AG20443 (cell line): ENCODE measurements at places on chromosomes 5 and 9.

GRCh38 chr9:33418090-33418489, 15.7 kb upstream of the AQP7 start:
- DNase-seq = no peak

- DNase-seq = no peak
Measured at GRCh38 chr5:142627383-142628217, 58.3 kb downstream of the FGF1 start.

GRCh38 chr9:129685220-129685932, 19.9 kb downstream of the PRRX2 start:
- DNase-seq = peak; percentile 63

GRCh38 chr9:38226491-38226951, 157.5 kb upstream of the SHB start:
- no peak for DNase-seq

- peak; percentile 52 for DNase-seq
Measured at GRCh38 chr5:68424799-68425537, 209.4 kb downstream of the PIK3R1 start.

DNA sequence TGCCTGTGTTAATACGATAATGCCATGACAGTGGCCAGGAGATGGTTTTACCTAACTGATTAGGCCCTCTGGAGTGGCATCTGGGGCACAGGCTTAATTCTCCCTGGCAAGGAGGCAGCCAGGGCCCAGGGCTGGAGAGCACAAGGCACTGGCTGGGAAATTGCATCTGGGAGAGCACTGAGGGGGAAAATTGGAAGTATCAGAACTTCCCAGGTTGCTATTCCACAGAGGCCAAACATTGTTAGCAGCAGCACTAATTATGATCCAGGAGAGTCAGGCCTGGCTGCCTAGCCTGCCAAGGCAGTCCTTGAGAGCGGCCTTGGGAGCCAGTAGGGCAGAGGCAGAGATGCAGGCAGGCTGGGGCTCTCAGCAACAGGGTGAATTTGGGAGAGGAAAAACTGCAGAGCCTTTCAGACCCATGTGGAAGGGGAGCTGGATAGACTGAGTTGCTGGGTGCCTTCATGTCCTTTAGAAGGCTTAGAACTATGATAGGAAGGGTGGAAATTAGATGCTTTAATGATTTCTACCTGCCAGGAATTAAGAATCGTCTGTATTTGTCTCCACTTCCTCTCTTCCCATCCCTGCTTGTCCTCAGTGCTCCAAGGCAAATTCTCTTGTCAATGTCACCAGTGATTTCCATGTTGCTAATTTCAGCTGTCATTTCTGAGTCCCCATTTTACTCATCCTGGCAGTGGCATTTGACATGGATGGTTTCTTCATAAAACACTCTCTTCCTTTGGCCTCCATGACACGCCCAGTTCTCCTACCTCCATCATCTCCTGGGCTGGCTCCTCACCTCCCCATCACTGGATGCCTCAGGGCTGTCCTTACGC, 56.1 kb upstream of the HSPA9 start:
- DNase-seq = no peak

GRCh38 chr5:11012295-11012694, 251.3 kb upstream of the DAP start:
- no peak for DNase-seq

GRCh38 chr5:68499987-68500386, 284.4 kb downstream of the PIK3R1 start:
- DNase-seq = peak; percentile 49

- DNase-seq = no peak
Measured at GRCh38 chr9:129907201-129907600, 71.9 kb downstream of the USP20 start.

- no peak for DNase-seq
Measured at GRCh38 chr5:125660231-125660895, 762.8 kb upstream of the GRAMD2B start.

DNA sequence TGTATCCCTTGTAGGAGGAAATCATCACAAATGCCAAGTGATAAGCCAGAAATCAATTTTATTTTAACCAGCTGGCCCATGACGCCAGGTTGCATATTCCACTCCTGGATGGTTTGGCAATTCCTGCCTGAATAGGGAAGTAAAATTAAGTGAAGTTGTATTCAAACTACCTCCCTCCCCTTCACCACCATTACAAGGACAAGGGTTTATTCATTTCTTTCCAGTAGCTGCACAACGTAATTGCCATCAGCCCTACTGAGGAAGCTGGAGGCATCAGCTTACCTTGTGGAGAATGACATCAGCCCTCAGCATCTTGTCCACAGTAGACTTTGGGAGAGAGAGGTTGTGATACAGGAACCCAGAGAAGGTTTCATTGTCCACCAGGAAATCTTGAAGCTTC, 66.6 kb downstream of the ABCA1 start:
- DNase-seq = no peak

DNA sequence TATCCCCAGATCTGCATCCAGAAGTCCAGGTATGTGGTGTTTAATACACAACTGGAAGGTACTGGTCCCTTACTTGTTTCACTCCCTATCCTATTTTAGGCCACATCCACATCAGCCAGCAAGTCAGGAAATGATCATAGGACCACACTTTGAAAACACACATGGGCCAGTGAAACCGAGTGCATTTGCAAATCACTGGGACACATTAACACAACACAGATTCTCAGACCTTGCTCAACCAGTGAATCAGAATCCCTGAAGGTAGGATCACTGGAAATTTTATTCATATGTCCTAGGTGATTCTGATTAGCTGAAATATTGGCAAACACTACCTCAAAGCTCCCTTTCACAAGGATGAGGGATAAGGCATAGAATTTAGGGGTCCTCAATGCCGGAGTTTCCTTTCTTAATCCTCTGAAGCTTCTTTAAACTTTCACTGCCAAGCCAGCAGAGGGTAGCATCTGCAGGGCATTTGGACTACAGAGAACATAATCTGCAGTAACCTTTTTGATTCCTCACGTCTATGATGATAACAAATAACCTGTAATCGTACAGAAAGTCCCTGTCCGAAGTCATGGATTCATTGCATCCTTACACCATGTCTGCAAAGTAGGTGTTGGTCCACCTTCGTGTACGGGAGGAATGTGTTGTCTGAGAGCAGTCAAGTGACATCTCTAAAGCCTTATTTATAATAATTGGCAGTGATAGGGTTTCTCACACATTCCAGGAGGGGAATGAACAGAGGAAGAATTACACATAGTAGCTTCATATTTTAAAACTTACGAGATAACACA, 11.0 kb upstream of the ABLIM3 start:
- peak; percentile 34 for DNase-seq

DNA sequence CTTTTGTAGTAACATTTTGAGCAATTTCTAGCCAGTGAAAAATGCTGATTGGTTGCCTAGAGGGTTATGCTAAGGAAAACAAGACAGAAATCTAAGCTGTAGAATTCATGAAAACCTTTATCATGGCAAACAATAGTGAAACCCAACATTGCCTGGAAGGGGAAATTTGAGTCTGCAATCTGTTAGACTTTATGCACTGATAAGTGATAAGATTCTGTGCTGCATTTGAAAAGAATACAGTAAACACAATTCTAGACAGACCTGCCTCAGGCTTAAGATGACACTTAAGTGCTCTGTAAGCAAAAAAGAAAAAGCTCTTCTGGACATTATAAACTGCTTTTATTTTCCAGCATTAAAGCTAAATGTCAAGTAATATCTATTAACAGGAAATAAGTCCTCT, 519.3 kb downstream of the ISL1 start:
- DNase-seq = no peak

DNA sequence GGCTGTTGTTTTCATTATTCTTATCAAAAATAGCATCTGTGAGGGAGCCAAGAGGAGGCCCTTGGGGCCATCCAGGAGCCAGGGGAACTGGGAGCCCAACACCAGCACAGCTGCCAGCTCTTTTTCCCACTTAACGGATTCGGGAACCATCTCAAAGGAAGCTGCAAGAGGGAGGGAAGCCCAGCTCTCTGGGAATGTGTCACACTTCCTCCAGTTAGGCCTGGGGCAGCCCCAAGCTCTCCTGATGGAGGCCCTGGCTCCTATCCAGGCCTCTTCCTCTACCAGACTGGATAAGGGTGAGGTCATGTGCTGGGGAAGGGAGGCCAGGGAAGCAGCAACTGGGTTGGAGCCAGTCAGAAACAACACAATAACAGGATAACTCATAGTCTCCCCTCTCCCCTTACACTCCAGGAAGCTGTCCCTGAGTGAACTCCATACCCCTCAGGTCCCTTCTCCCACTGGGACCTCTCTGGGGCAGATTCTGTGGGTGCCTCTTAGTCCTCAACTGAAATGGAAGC, 12.7 kb downstream of the CSF2 start:
- DNase-seq = peak; percentile 91

GRCh38 chr5:122722341-122722740, 52.5 kb upstream of the SNX2 start:
- no peak for DNase-seq

DNA sequence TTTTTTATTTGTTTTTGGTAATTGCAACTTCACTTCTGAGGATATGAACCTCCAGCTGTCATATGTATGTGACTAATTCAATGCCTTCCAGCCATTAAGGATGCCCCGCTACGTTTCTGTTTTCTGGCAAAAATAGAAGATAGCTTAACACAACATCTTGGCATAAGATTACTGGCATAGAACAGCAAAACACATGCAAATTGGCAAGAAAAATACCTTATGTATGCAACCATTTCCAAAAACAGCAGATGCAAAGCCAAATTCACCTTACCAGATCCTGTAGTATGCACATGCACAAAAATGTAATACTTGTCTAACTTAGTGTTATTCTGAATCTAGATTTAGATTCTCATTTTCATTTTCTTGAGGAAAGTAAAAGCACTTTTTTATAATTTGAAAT, 461.1 kb upstream of the CYLC2 start:
- DNase-seq = no peak

- peak; percentile 91 for DNase-seq
Measured at GRCh38 chr9:36008774-36009300, 27.9 kb upstream of the RECK start.

DNA sequence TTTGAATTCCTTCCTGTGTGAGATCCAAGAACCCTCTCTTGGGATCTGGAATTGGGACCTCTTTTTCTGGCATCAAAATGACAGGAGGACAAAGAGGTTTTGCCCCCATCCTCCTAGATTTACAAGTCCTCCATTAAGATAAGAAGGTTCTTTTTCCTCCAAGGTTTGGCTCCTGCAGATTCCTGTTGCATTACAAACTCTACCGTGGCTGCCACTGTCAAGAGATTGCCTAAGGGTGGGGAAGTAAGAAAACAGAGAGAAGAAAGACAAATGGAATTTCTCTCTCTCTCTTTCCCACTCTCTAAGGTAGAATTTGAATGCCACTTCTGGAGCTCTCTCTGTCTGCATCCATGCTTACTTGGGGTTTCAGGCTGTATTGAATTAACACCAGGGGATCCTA, 12.0 kb upstream of the SVEP1 start:
- DNase-seq = peak; percentile 16

GRCh38 chr5:14588145-14588544, 6.6 kb downstream of the OTULINL start:
- no peak for DNase-seq

- DNase-seq = no peak
Measured at GRCh38 chr5:173232499-173233346, 2.3 kb downstream of the NKX2-5 start.

DNA sequence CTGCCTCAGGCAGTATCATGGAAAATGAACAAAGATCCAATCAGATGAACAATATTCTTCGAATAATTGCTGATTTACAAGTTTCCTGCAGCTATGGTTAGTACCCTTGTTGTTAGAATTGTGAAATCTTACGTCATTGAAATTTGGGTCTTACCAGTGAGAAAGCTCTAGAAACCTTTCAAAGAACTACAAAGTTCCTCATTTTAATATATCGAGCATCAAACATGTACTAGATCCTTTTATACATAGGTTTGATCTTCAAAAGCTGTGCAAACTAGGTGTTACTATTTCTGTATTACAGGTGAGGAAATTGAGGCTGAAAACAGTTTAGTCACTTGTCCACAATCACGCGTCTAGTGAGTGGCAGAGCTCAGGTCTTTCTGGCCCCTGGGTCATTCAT, 43.7 kb upstream of the ANGPTL2 start:
- no peak for DNase-seq
